Chondrocyte (in vitro differentiated cells): ENCODE measurements at places on chromosomes 2 and 18.

GRCh38 chr2:161980976-161981375 lies 93.0 kb downstream of the DPP4 start:
- H3K4me1 ChIP-seq, result peaks cover 13% of the 10 kb centered on the region
- no peaks in the 10 kb centered on the region for H3K36me3 ChIP-seq
- no peak for DNase-seq
- no peak overlapping the region for H3K27ac ChIP-seq
- H3K27me3 ChIP-seq, result peaks cover 4% of the 10 kb centered on the region
- no peak overlapping the region for H3K4me3 ChIP-seq

GRCh38 chr2:10039658-10040410 lies 3.5 kb upstream of the KLF11 start:
- no peaks in the 10 kb centered on the region for H3K27me3 ChIP-seq
- H3K4me1 ChIP-seq, result peaks cover 40% of the 10 kb centered on the region
- no peak overlapping the region for H3K4me3 ChIP-seq

DNA sequence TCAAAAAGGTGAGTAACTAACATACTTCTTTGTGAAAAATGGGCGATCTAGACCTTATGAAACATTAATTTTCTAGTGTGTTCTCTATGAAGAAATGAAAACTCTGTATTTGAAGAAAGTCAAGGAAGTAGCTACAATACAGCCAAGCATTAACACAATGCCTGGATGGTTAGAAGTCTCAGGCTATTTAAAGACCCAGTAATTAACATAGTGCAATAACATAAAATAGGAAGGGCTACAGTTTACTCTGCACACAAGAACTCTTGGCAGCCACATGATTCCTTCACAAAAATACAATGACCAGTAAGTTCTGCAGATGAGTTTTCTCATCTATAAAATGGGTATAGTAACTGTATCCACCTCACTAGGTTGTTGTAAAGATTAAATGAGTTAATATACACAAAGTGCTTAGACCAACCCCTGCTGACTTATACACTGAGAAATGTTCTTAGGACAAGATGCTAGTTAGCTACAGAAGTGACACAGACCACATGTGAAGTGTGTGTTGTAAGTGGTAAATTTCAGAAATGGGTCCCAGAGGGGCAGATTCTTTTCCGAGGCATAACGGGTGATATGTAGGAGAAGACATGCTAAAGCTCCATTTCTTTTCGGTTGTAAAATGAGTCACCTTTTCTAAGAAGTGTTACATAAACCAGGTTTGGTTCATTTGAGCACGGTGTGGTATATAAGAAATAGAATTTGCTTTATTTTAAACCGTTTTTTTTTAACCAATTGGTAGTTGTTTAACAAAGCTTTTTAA lies 61.8 kb downstream of the CXCR4 start:
- H3K4me3 ChIP-seq, result no peak overlapping the region
- no peak for DNase-seq
- no peaks in the 10 kb centered on the region for H3K4me1 ChIP-seq
- no peak overlapping the region for H3K27ac ChIP-seq
- H3K36me3 ChIP-seq, result no peaks in the 10 kb centered on the region
- peaks cover 5% of the 10 kb centered on the region for H3K27me3 ChIP-seq

DNA sequence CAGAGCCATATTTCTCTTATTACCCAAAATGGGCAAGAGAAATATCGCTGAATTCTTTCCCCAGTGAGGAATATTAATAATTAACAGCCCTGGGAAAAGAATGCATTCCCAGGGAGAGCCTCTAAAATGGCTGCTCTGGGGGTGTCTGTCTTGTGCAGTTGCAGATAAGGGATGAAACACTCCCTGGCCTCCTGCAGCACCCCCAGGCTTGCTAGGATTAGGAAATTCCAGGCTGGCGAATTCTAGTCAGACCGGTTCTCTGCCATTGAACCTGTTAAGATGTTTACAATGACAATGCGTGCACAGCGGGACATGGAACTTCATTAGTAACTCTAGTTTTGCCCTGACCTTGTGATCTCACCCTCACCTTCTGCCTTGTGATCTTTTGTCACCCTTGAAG lies 24.5 kb downstream of the MRPL30 start:
- no peak overlapping the region for H3K27ac ChIP-seq
- H3K27me3 ChIP-seq, result no peaks in the 10 kb centered on the region
- H3K36me3 ChIP-seq, result peaks cover 8% of the 10 kb centered on the region
- H3K4me3 ChIP-seq, result no peak overlapping the region
- no peaks in the 10 kb centered on the region for H3K4me1 ChIP-seq
- no peak for DNase-seq

GRCh38 chr2:47118581-47118980 lies 36.5 kb downstream of the STPG4 start:
- no peaks in the 10 kb centered on the region for H3K27me3 ChIP-seq
- H3K4me1 ChIP-seq, result peaks cover 35% of the 10 kb centered on the region
- H3K36me3 ChIP-seq, result no peaks in the 10 kb centered on the region
- peak overlapping the region; percentile 74 for H3K27ac ChIP-seq
- no peak overlapping the region for H3K4me3 ChIP-seq

DNA sequence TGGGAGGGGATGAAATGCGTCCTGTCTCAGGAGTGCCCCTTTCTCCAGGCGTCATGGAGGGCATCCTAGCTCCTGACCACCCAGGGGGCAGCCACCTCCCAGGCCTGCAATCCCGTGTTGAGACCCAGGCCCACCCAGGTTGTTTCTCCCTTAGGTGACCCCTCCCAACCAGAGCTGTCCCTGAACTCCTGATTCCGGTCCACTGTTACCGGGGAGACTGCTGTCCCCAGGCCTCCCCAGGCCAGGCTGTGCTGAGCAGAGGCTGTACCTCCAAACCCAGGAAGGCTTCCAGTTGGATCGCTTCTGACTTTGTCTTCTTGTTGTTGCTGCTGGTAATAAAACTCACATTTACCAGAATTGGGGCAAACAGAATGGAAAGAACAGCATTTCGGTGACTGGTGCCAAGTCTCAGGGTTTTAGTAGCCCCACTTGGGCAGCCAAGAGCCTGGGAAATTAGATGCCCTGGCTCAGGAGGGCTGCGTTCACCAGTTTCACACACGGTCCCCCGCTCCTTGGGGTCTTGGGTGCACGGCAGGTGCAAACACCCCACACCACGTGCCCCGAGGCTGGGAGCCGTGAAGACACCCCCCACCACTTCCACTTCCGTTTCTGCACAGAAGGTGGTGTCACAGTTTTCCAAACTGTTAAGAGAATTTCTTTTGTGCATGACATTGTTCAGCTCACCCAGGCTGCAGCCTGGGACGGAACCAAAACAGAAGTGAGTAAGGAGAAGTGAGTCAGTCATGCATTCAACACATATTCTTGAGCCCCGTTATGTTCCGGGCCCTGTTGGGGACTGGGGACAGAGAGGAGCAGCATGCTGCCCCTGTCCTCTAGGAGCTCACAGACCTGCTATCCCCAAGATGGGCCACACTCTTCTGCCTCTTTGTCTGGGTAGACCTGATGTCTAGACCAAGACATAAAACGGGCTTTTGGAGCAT lies 29.4 kb downstream of the ITM2C start:
- H3K4me3 ChIP-seq, result no peak overlapping the region
- peaks cover 8% of the 10 kb centered on the region for H3K4me1 ChIP-seq
- H3K36me3 ChIP-seq, result no peaks in the 10 kb centered on the region
- H3K27ac ChIP-seq, result no peak overlapping the region

DNA sequence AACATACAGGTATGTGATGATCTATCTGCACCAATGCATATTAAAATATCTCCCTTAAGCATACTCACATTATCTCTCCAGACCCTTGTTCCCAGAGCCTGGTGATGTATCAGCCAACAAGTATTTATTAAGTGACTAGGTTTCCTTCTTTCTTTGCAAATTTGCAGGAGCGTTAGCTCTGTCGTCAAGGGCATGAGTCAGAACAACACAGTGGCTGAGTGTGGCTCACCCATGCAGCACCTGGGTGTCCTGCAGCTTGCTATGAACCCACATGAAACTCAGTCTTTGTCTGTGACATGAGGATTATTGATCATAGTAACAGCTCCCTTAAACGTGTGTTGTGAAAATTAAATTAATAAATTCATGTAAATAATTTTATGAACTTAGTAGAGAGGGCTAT lies 96.6 kb downstream of the PIEZO2 start:
- DNase-seq, result no peak
- peak overlapping the region; percentile 49 for H3K27ac ChIP-seq
- H3K4me1 ChIP-seq, result peaks cover 73% of the 10 kb centered on the region

GRCh38 chr2:210839450-210839849 lies 283.1 kb downstream of the CPS1 start:
- H3K4me3 ChIP-seq, result no peak overlapping the region
- peaks cover 12% of the 10 kb centered on the region for H3K27me3 ChIP-seq
- H3K27ac ChIP-seq, result no peak overlapping the region
- no peaks in the 10 kb centered on the region for H3K36me3 ChIP-seq
- DNase-seq, result no peak

- peaks cover 4% of the 10 kb centered on the region for H3K36me3 ChIP-seq
- peaks cover 78% of the 10 kb centered on the region for H3K27me3 ChIP-seq
These were observed 14.7 kb upstream of the HOXD1 start for GRCh38 chr2:176173567-176174381.

- DNase-seq, result no peak
- H3K27me3 ChIP-seq, result peaks cover 5% of the 10 kb centered on the region
- H3K4me1 ChIP-seq, result peaks cover 31% of the 10 kb centered on the region
- H3K27ac ChIP-seq, result no peak overlapping the region
- peaks cover 6% of the 10 kb centered on the region for H3K36me3 ChIP-seq
These were observed 238.2 kb downstream of the OSR1 start for GRCh38 chr2:19120181-19120580.

- no peak for DNase-seq
- H3K27me3 ChIP-seq, result no peaks in the 10 kb centered on the region
- peaks cover 3% of the 10 kb centered on the region for H3K4me1 ChIP-seq
- peak overlapping the region; percentile 71 for H3K4me3 ChIP-seq
- peaks cover 3% of the 10 kb centered on the region for H3K36me3 ChIP-seq
These were observed 46.9 kb upstream of the USP14 start for GRCh38 chr18:111306-112014.

DNA sequence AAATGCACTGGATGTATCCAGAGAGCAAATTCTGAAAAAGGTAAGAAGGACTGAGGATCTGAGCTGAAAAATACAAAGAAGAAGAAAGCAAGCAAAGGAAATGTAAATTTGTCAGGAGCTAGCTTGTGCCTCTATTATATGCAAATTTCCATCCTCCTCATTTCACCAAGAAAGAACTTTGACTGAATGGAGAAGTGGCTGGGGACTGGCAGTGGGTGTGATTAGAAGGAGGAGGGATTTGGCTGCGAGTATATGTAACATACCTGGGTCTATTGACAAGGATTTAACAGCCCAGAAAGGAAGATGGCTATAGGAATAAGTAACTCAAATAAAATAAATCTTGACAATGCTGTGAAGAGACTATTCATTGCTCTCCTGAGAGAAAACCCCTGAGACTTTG lies 19.4 kb upstream of the RIT2 start:
- no peak overlapping the region for H3K27ac ChIP-seq
- H3K4me1 ChIP-seq, result no peaks in the 10 kb centered on the region
- H3K4me3 ChIP-seq, result no peak overlapping the region
- H3K36me3 ChIP-seq, result no peaks in the 10 kb centered on the region

GRCh38 chr2:64502860-64503259 lies 21.3 kb upstream of the AFTPH start:
- H3K27ac ChIP-seq, result no peak overlapping the region
- no peak overlapping the region for H3K4me3 ChIP-seq
- no peaks in the 10 kb centered on the region for H3K4me1 ChIP-seq
- H3K36me3 ChIP-seq, result no peaks in the 10 kb centered on the region
- H3K27me3 ChIP-seq, result peaks cover 19% of the 10 kb centered on the region

- peaks cover 33% of the 10 kb centered on the region for H3K4me1 ChIP-seq
- no peak overlapping the region for H3K27ac ChIP-seq
- no peaks in the 10 kb centered on the region for H3K36me3 ChIP-seq
These were observed 356.0 kb upstream of the TNP1 start for GRCh38 chr2:217215877-217216276.

DNA sequence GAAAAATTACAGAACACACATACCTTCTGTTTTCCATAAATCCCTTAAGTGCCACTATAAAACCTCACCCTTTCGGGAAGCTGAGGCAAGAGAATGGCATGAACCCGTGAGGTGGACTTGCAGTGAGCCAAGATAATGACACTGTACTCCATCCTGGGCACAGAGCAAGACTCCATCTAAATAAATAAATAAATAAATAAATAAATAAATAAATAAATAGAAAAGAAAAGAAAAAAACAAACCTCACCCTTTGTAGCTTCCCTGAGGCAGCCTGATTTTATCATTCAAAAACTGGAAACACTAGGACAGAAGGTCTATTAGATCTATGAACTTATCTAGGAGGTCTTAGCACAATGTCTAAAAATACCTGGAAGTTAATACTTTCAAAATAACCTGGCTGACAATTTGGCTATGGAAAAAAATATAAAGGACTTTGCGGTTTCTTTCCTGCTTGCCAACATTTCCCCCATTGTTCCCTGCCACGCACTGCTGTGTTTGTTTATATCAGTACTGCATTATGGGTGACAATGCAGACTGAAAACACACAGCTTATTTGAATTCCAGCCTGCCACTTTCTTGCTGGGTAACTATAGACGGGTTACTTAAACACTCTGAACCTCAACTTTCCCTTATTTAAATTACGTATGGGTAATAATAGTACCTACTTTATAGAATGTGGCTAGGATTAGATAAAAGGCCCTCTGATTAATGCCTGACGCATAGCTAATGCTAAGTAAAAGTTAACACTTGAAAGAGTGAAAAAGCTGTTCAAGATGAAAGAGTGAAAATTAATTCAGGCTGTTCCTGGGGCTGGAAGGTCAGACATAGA lies 313.0 kb downstream of the RDH14 start:
- DNase-seq, result no peak
- no peak overlapping the region for H3K27ac ChIP-seq
- H3K4me1 ChIP-seq, result no peaks in the 10 kb centered on the region
- H3K4me3 ChIP-seq, result no peak overlapping the region
- peaks cover 11% of the 10 kb centered on the region for H3K27me3 ChIP-seq

DNA sequence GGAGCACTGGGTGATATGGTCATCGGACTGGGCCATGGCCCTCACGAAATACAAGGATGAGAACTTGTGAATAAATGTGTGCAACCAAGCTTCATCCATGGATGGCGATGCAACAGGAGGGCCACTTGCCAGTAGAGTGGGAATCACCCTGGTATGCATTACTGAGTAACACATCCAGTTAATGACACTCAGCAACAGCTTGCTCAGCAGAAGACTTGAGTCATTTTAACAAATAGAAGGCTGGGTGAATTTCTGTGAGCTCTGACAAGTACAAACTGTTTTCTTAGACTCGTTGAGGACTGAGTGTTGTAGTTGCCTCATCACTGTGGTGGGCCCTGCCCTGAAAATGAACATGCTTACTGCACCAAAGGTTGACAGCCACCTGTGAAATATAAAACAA lies 221.6 kb downstream of the NCKAP5 start:
- H3K36me3 ChIP-seq, result no peaks in the 10 kb centered on the region
- DNase-seq, result no peak
- peaks cover 7% of the 10 kb centered on the region for H3K27me3 ChIP-seq
- H3K4me1 ChIP-seq, result peaks cover 8% of the 10 kb centered on the region

DNA sequence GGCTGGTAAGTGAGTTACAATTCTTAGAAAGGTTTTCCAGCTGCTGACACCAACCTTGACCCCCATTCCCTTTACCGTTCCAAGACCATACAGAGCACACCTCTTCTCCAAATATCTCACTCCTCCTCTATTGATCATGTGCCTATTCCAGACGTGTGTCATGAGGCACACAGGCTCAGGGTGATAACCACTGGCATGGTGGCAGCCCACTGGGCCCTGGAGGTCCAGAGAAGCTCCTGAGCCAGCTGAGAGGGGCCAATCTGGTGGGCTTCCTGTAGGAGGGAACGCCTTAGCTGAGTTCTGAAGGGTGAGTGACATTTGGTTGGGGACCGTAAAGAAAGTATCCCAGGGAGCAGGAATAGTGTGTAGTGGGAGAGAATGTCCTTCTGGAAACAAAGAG lies 28.3 kb downstream of the ZAP70 start:
- H3K27ac ChIP-seq, result no peak overlapping the region
- no peak overlapping the region for H3K4me3 ChIP-seq
- no peak for DNase-seq
- peaks cover 13% of the 10 kb centered on the region for H3K36me3 ChIP-seq
